ENCODE measurements at places on chromosomes 3 and 15.

- DNase-seq = no peak
Measured at GRCh38 chr3:10994306-10994705, 1.8 kb downstream of the SLC6A1 start.

- no peak for DNase-seq
Measured at GRCh38 chr3:197376020-197376419, 77.6 kb upstream of the DLG1 start.

- no peak for DNase-seq
Measured at GRCh38 chr3:105463620-105464019, 96.9 kb downstream of the ALCAM start.

DNA sequence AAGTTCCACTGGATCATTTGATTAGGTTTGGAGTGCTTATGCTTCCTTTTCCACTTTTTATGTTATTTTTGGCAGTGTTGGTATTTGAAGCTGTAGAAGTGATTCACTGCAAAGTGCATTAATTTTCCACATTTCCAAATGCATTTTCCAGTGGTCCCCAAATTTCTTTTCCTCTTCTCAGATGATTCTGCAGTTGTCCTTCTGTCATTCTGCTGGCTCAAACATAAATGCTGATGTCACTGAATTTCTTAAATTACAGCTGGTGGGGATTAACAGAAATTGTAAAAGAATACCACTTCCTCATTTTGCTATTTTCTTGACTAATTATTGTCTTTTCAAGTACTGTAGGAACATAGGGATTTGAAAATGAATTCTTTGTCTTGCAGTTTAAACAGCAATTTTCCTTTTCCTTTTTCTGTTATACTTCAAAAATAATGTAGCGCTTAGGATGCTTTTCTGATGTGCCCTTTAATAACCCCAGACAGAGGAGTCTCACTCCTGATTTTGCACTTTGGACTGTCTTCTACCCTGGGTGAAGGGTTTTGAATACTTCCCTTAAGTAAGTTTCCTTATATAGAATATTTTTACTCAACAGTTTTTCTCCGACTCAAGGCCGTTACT is 25.0 kb downstream of the MITF start:
- no peak for DNase-seq

- DNase-seq = no peak
Measured at GRCh38 chr3:69811452-69812401, 72.5 kb downstream of the MITF start.

DNA sequence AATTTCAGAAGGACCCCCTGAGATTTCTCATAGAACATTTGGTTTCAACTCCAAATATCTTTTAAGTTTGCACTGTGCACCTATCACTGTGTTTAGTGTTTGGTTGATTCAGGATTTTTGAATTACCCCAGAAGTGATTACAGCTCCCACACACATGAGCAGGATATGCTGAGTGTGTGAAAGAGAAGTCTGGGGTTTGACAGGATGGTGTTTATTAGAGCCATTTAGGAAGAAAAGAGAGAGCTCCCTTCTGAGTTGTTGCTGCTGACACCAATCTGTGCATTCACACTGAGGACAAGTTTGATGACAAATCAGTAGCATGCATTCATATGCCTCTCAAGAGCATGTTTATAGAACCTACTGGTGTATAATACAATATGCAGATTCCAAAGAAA is 118.1 kb downstream of the RPL22L1 start:
- DNase-seq = no peak

GRCh38 chr15:99509686-99510461 is 55.9 kb upstream of the MEF2A start:
- peak; percentile 79 for DNase-seq

DNA sequence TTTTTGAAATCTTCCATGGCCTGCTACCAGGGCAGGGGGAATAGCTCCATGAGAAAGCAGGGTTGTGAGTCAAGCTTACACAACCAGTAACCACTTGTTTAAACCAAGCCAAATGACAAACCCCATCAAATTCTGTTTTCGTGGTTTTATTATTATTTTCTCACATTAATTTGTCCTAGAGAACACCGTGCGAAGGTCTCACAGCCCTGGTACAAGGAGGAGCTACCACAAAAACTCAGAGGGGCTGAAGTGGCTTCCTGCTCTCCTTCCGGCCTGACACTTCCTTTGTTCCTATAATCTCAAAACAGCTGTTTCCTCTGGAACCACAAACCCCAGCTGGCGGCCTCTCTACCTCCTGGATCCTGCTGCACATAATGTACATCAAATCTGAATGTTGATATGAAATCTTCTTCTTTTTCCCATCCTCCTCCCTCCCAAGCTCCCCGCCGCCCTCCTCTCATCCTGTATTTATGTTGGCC is 375.9 kb downstream of the MCTP2 start:
- DNase-seq = peak; percentile 49

- DNase-seq = no peak
Measured at GRCh38 chr15:99999282-100000070, 266.2 kb upstream of the LYSMD4 start.

DNA sequence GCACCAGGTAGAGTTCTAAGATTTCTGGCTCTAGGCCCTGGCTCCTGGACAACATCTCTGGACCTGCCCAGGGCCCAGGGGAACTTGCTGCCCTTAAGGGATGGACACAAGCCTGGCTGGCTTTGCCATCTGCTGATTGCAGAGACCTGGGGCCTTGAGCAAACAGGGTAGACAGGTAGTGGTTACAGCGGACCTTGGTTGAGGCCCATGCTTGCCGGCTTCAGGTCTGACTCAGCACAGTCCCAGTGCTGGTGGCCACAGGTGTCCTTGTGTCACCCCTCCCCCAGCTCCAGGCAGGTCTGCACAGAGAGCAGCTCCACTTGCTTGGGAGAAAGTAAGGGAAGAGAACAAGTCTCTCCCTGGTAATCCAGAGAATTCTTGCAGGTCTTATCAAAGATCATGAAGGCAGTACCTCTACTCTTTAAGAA is 15.9 kb upstream of the ACTL6A start:
- no peak for DNase-seq

GRCh38 chr3:32568953-32569352 is 1.7 kb downstream of the DYNC1LI1 start:
- no peak for DNase-seq

DNA sequence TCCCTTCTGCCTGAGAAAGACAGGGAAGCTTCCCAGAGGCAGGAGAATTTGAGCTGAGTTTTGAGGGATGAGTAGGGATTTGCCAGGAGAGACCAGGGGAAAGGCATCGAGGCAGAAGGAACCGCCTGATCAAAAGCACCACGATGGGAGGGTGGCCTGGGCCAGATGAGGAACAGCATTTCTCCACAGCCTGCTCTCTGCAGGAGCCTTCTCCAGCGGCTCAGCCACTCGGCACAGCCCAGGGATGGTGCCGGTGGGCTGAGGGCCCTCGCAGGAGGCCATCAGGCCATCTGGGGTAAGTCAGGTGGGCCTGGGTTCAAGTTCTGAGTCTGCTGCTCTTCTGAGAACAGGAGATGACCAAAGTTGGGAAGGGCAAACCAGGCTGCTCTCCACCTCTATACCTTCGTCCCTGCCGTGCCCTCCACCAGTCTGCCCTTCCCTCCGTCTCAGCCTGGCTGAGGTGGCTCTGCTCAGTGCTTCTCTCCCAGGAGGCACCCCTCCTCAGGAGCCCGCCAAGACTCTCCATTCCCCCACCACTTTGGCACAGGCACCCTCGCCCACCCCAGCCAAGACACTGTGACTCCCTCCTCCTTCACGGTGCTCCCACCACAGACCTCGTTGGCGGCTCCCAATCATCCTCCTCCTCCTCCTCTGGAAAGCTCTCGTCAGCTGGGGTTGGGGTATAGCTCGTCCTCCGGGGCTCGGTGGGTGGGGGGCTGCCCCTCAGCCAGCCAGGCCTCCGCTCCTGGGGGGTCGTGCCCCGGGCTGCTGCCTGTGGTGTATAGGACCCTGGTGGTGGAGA is 34.9 kb downstream of the GRIP2 start:
- DNase-seq = no peak

DNA sequence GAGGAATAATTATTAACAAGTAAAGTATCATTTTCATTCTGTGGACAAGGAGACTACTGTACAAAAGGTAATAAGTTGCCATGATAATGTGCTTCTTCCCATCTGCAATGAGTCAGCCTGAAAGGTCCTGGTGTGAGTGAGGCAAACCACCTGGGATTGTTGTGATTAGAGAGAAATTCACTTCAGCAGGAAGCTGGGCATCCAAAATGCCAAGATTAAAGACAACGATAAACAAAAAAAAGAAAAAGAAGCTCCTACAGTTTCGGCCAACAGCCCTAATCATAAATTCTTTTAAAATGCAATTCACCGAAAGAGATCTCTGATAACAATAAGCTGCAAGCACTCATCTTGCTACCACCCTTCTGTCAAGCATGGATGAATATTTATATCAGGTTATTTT is 507.8 kb downstream of the TUSC7 start:
- no peak for DNase-seq

DNA sequence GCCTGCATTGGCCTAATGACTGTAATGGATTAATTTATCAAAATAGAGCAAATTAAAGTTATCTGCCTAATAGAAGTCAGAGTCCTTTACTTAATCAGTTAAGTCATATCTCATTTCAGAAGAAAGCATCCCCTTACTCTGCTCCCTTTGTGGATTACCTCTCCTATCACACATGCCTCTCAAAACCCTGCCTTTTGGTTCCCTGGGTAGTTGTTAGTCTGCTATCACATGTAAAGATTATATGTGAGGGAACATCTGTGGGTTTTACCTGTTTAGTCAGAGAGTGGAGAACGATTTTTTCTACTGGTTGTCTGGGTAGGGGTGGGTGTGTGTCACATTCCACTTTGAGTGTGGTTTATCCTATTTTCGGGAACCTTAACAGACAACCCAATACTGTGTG is 16.4 kb downstream of the UBE2E2 start:
- no peak for DNase-seq

- no peak for DNase-seq
Measured at GRCh38 chr15:49697121-49697520, 76.3 kb downstream of the DTWD1 start.

DNA sequence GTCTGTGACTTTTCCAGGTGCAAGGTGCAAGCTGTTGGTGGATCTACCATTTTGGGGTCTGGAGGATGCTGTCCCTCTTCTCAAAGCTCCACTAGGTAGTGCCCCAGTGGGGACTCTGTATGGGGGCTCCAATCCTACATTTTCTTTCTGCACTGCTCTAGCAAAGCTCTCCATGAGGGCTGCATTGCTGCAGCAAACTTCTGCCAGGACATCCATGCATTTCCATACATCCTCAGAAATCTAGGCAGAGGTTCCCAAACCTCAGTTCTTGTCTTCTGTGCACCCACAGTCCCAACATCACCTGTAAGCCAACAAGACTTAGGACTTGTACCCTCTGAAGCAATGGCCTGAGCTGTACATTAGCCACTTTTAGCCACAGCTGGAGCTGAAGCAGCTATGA is 694.5 kb upstream of the BCHE start:
- DNase-seq = no peak

DNA sequence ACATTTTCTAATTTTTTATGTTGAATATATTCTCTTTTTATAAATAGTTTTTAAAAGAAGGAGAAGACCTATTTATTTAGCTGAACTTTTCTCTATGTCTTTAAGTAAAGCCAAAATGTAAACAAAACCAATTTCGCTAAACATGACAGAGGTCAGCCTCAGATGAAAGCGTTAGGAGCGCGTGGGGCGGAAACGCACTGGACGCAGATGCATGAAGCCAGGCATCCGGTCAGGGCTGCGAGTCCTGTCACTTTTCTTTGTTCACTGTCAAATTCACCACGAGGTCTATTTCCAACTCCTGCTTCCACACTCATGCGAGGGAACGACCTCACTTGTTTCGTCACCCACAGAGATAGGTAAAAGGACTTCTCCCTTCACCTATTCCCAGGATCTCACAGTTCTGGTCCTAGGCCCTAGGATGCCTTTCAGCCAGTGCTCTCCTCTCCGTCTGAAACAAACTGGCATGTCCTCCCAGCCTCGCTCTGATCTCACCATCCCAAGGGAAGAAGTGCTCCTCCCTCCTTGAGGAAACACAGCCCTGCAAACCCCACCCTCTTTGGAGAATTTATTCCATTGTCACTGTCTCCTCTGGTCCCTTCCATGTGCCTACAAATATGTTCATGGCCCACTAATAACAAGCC is 57.9 kb downstream of the ITGB5 start:
- DNase-seq = no peak

DNA sequence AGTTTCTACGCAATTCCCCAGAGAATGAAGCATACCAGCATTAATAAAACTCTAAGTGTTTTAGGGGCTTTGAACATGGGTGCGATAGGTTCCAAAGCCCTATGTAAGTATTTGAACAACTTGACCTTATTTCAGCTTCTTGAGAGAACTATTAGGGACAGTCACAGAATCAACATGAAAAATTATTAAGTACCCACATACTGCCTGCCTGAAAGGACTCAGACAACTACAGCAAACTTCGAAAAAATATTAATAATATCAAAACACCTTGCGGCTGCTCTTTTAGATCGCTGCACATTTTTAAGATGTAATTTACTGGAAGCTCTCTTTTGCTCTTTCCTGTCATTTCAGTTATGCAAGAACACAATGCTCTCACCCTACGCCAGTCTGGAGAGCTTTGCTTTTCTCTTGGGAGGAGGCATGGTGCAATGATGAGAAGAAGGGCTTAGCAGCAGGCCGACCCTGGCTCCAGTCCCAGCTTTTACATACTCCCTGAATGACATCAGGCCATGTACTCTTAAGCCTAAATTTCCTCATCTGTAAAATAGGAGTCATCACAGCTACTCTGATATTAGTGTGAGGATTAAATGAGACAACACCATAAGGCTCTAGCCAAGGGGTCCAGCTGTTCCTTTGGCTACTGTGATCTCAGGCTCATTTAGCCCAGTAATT is 640.7 kb downstream of the FHIT start:
- no peak for DNase-seq

GRCh38 chr15:52649686-52650085 is 29.5 kb downstream of the ATOSA start:
- no peak for DNase-seq

- DNase-seq = no peak
Measured at GRCh38 chr3:107458871-107459270, 63.9 kb upstream of the BBX start.

DNA sequence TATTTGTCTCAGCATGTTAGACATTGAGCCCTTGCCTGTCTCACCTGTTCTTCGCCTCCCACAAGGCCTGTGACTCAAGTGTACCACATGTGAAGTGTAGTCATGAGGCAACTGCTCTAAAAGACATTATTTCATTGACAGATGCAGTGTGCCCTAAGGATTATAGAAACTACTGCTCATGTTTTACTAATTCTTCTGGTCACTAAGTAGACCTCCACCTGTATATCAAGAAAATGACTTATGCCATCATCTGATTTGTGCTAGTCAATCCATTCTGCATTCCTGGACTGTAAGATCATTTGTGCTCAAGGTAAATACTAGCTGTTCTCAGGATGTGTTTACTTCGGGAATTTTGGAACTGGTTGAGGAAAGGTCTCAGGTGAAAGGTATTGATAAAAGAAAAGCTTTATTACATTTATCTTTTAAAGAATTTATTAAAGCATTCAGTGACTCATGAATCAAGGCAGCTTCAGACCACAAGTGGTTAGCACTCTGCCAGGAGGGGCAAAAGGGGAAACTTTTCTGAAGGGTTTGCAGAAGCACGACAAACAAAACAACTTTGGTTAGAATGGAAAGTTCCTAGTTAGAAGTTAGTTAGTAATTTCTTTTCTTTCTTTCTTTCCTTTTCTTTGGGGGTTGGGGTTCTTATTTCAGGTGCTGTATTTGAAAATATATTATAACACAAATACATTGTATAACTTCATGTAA is 465.3 kb upstream of the CBLB start:
- no peak for DNase-seq

- DNase-seq = no peak
Measured at GRCh38 chr3:52243791-52244628, 1.5 kb upstream of the PPM1M start.
